ENCODE measurements at places on chromosomes 7 and 10. TPM values are rescaled to one million over a fixed set of nuclear protein-coding genes. Genes with fewer than 3 reads are reported as not detected.
A peak's percentile ranks its signal among the peaks of the same experiment; 100 is the strongest.

GRCh38 chr10:122490786-122491680, 29.7 kb downstream of the HTRA1 start:
- no peak for ATAC-seq

- ATAC-seq, result no peak
Observed at GRCh38 chr7:147923841-147924240, 666.7 kb upstream of the C7orf33 start.

GRCh38 chr7:93307131-93307660, 75.0 kb downstream of the VPS50 start:
- ATAC-seq, result no peak

- ATAC-seq, result no peak
Observed at GRCh38 chr7:92242972-92243371, 2.7 kb downstream of the KRIT1 start.

DNA sequence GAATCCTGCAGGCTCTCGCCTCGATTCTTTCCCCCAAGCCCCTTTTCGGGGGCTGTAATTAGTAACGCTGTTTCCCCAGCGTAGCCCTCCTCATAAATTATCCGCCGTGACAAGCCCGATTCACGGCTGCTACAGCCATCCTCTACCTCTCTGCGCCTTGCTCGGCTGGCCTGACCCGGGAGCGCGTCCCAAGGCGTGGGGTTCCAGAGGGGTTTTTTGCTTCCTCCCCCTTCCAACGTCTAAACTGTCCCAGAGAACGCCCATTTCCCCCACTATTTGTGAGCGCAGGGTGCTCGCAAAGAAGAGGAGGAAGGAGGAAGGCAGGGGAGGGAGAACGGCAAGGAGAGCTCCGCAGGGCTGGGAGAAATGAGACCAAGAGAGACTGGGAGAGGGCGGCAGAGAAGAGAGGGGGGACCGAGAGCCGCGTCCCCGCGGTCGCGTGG, 880 bp downstream of the HOXA5 start:
- ATAC-seq, result no peak

DNA sequence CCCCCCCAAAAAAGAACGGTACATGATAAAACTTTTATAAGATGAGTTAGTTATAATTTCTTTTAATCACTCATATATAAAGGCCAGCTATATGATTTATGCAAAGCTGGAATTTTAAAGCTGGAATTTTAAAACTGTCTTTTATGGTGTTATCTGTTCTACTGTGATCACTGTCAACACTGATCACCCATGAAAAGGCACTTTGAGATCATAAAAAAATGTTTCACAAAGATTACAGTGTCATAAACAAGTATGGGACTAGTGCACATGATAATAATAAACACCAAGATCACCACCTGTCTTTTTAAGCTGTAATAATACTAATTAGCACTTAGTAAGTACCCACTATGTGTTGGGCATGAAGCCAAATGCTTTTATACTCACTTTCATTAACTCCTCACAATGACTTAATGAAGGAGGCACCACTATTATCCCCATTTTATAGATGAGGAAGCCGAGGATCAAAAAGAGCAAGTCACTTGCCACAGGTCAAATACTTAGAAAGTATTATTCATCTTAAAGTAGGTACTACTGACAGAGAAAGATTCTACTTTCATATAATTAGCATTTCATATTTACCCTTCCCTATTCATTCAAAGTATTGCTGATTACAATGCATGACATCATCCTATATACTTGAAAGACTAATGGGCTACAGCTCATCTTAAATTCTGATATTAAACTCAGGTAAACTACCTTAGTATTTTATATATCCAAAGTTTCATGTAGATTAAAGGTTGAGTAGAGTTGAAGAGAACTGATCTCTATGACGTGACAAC, 8.3 kb upstream of the RHOBTB1 start:
- no peak for ATAC-seq

GRCh38 chr10:75528392-75528791, 97.0 kb downstream of the LRMDA start:
- ATAC-seq, result no peak

DNA sequence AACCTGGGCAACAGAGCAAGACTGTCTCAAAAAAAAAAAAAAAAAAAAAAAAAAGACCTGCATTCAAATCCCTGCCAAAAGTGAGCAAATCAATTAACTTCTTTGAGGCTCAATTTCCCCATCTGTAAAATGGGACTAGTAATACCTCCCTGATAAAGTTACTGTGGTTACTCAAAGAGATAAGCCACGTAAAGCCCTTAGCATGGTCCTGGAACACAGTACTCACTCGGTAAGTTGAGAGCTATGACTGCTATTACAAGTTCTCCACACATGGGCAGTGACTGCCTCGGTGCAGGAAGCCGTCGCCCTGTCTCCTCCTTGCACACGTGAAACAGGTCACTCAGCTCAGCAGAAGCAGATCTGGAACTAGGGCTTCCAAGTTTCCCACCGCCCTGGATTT, 37.9 kb downstream of the DDIT4 start:
- ATAC-seq, result no peak

- no peak for ATAC-seq
Observed at GRCh38 chr7:119514326-119514725, 758.6 kb upstream of the KCND2 start.

- ATAC-seq, result no peak
Observed at GRCh38 chr7:105808703-105809590, 67.5 kb downstream of the ATXN7L1 start.

DNA sequence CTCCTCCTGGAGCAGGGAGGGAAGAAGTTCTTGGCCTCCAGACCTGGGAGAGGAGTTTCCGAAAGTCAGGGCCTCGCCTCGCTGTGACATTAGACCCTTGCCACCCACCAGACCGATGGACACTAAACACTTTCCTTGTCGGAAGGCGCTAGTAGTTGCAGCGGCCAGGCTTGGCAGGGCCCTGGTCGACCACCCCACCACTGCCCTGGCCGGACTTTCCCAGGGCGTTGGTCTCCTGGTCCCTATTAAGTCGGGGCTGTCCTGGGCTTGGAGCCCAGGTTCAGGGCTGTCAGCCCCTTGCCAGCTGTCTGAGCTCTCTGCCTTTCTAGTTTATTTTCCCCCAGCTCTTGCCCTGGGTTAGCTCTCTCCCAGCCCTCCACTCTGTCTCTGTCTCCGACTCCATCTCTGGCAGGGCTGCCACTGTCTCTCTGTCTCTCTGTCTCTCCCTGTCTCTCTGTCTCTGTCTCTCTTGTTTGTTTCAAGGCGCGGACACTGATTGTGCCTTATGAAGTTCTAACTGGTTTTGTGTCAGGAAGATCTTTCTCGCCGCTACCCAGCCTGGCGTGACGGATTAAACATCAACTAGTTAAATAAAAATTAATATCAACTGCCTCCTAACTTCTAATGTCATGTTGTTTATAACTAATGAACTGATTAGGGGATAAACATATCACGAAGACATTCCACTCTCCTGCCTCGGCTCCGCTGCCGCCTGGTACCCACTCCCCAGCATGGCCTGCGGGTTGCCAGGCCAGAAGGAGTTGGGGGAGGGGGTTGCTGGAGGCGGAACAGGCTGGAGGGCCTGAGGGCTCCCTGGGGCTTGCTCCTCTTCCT, 13.8 kb upstream of the PAX2 start:
- no peak for ATAC-seq

GRCh38 chr7:73809467-73809951, 21.3 kb upstream of the CLDN4 start:
- no peak for ATAC-seq

DNA sequence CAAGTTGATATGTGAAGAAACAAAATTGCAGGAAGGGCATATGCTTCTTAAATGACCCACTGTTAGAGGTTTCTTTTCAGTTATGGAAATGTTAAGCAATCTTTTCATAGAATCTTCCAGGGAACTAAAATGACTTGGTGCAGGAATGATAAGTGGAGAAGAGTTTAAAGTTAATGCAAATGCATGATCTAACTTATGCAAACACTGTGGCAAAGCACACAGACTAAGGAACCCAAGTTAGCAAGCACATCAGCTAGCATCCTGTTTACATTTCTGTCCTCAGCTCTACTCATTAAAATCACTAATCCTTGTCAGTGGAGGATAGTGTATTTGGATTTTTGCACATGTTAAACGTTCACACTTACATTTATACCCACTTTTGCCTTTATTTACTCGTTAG, 9.3 kb downstream of the CLCN1 start:
- no peak for ATAC-seq

GRCh38 chr10:97039538-97040247, 146.1 kb downstream of the SLIT1 start:
- ATAC-seq, result no peak

DNA sequence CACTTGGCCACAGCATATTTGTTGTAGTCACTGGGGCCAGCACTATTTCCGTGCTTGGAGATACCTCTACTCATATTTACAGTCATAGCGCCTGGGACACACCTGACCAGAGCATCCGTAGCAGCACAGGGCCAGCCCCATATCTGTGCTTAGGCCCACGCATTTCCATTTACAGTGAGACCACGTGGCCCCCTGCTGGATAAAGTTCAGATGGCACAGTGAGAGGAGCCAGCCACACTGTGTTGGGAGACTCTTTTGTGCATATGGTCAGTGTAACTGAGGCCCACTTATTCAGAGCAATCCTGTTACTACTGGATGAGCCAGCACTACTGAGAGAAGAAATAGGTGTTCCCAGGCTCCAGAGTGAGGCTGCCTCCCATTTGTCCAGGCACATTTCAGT, 455.3 kb downstream of the REEP3 start:
- ATAC-seq, result no peak

DNA sequence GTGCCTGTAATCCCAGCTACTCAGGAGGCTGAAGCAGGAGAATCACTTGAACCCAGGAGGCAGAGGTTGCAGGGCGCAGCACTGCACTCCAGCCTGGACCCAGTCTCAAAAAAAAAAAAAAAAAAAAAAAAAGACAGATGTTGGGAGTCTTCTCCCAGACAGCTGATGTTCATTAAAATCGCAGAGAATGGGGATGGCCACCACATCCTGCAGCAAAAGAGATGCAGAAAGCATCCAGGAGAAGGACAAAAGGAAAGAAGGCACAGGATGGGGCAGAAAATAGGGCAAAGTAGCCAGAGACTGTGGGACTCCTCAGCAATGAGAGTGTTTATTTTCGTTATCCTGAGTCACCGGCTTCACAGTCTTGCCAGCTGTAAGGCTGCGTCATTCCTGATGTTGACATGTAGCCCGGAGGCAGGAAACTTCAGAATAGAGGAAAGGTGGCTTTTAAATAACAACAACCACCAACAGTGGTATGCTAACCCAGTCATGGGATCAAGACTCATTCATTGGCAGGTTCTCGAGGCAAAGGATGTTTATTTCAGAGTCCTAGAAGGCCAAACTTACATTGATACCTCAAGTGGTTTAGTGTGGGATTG, 149.5 kb upstream of the SVIL start:
- ATAC-seq, result peak; percentile 96

DNA sequence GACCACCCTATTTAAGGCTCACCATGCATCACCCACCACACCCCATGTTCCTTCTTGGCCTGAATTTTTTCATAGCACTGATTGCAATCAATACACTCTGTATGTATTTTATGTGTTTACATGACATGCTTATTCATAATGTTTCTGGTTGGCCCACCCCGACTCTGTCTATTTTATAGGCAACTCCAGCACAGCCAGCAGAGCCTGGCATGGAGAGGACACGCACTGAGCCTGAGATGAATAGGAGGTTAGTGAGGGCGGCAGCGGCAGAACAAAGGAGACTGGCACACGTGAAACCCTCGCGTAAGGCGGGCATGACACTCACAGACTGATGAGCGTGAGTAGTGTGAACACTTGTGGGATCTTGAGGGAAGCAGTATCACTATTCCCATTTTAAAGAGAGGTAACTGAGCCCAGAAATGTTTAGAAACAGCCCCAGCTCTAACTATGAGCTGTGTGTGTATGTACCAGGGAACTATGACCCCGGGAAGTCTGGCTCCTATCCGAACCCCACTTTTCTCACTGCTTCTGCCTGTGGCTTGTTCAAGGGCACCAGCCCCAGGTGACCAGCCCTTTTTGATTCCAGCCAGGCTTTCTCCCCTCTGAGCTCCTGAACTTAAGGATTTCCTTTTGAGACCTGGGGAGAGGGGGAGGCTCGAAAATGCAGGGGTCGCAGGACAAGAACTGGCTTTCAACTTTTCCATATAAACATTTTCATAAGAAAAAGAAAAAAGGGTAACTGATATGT, 113.3 kb downstream of the ARHGAP22 start:
- ATAC-seq, result no peak

DNA sequence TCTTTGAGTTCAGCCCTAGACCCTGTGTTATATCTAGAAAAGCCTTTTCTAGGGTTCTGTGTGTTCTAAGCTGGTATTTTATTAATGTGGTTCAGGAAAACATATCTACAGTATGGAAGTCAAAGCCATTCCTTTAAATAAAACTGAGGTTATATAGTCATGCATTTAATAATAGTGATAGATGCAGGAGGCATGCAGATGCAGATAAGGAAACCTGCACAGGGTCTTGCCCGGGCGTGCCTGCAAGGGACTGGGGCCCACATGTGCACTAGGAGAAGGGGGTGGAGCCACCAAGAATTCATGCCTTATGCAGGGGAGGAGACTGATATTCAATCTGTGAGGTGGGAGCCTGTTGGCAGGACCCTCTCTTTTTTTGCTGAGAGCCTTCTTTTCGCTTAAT, 171.5 kb downstream of the PRPF18 start:
- ATAC-seq, result no peak

- peak; percentile 80 for ATAC-seq
Observed at GRCh38 chr7:106111655-106112117, 426 bp downstream of the SYPL1 start.

GRCh38 chr10:71090801-71091200, 121.6 kb upstream of the UNC5B start:
- ATAC-seq, result no peak

DNA sequence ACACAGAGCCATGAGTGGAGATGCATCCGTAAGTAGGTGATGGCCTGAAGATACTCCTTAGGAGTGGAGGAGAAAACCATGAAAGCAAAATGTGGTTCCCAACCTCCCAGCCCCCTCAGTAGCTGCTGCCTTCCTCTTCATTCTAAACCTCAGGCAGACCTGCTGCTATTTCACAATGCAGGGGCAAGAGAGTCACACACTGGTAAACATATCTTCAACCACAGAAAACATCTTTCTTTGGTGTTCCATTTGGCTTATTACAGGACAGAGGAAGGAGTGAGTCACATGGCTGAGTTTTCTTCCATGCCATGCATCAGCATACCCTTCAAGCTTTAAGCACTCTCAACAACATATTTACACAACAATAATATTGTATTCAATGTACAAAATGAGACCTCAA, 342.1 kb downstream of the BMPER start:
- no peak for ATAC-seq

- ATAC-seq, result peak; percentile 19
Observed at GRCh38 chr10:5555021-5555510, 30.3 kb downstream of the CALML3 start.

DNA sequence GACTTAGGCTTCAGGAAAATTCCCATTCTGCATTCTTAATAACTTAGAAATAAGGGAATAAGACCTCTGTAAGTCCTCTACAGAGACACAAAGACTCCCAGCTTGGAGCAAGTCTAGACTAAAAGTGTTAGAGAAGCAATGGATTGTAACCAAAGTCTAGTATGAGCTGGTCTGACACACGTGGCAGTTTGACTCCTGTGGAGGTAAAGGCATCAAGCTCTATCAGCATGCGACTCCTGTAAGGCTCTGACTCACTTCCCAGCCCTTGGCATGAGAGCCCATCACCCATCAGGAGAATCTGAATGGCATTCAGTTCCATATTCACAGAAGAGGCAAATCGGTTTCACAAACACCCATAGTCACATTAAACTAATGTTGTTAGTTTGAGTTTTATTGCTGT, 4.4 kb upstream of the VSTM4 start:
- no peak for ATAC-seq

GRCh38 chr7:43108255-43109011, 4.0 kb upstream of the HECW1 start:
- ATAC-seq, result peak; percentile 68

Gene STEAP2
- total RNA-seq, result 21.0 TPM

Gene ARMC3
- not detected for total RNA-seq

Gene PRKG1
- total RNA-seq, result 36.5 TPM

Gene MMP21
- total RNA-seq, result 0.13 TPM

Gene CDC14C
- total RNA-seq, result not detected

Gene CNTNAP2
- 3.0 TPM for total RNA-seq
